ENCODE measurements at places on chromosomes 7 and 10.

DNA sequence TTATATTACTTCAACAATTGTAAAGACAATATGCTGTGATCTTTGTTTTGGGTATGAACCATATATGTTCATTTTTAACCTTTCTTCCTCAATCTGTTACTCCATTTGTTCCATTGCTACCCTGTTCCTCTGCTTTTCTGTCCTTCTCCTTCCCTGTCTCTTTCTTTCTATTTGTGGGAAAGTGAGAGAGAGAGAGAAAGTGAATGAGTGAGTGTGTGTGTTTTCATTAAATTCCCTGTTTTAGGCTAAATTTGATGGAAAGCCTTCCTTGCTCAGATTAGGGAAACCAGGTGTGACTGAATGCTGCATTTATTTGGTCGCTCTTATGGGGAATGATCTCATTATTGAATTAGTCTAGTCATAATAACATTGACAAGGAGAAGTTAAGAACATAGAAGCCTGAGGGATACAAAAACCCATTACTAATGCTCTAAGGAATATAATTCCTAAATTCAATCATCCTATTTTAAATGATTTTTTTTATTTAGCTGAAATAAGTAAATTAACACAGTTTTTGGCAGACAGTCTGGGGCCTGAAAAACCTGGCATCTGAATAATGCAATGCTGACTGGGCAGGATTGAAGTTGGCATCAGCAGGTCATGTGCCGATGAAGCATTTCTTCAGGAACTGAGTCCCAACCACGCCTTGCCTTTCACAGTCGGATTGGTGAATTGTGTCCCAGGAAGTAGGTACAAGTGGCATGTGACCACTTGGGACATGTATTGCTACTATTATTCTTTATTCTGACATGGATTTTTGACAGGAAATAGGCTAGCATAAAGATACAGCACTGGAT, 117.6 kb upstream of the LRGUK start:
- no peak for DNase-seq

- DNase-seq: no peak
These were observed 288.8 kb downstream of the CAMK1D start for GRCh38 chr10:12638103-12638502.

DNA sequence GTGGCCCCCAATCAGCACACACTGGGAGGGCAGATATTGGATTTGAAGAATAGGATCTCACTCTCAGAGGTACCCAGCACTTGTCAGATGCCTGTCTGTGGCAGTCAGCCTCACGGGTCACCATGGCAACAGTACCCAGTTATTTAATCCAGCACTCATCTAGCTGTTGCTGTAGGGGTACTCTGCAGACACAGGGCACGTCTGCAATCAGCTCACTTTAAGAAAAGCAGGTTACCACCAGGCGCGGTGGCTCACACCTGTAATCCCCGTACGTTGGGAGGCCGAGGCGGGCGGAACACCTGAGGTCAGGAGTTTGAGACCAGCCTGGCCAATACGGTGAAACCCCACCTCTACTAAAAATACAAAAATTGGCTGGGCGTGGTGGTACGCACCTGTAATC, 11.9 kb downstream of the SFXN4 start:
- DNase-seq: no peak

DNA sequence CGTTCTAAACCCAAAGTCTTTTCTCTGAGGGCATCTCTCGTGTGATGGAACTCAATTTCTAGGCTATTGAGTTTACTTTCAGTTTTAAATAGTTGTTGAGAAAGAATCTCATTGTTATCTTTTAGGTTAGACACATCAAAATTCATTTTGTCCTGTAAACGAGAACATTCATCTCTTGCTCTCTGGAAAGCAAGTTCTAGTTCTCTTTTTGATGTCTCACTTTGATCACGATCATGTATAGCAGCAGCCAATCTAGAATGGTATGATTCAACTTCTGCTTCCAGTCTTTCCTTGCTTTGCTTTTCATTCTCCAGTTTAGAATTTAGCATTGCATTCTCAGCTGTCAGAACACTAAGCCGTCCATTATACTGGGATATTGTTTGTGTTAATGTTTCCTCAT, 65.1 kb downstream of the ANKRD26 start:
- no peak for DNase-seq

- no peak for DNase-seq
These were observed 3.1 kb downstream of the SOSTDC1 start for GRCh38 chr7:16462431-16462889.

DNA sequence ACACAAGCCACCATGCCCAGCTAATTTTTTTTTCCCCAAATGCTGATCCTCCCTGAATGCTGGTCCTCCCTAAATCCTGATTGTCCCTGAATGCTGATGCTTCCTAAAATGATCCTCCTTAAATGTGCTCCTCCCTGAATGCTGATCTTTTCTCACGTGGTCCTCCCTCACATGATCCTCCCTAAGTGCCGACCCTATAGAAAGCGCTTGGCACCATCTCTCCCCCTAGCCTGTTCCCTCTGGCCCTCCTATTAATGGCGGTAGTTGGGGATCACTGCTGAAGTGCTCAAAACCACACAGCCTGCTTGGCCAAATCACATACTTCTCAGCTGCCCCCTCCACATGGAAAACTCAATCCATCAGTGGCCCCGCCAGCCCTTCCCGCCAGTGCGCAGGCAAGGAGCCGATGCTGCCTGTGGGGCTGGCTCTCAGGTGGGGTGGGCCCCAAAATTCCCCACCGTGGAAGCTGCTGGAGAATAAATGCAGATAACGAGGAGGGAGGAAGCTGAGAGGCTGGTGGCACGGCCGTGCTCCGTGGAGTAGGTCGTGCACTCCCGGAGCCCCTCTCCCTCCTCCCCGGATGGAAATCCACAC, 42.9 kb downstream of the COL26A1 start:
- no peak for DNase-seq
